ENCODE measurements at places on chromosomes 7 and 10.

GRCh38 chr7:122442929-122443328 is 138.4 kb upstream of the FEZF1 start:
- DNase-seq: no peak

GRCh38 chr10:78254013-78254412 is 220.3 kb downstream of the RPS24 start:
- DNase-seq: no peak

DNA sequence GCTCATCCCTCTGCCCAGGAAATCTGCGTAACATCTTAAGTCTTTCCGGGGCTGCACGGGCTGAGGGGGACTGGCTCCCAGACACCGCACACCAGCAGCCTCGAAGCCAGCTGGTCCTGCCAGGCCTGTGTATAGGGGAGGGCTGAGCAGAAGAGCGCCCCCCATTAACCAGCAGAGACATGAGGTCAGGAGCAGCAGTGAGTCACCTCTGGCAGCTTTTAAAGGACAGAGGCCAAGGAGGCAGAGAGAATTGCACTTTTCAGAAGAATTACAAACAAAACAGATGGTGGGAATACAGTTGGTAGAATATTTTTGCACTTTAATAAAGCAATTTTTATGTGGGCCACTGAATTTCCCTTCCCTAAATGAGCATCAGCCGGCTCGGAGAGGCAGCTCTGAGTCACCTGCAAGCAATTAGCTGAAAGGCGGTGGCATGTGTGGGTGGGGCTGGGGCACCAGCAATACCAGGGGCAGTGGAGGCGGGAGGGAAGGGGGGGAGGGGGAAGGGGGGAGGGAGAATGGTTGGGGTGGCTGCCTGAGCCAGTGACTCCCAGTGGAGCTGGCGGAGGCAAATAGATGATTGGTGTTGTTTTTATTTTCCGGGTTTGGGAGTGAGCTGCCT is 39.1 kb downstream of the GOLGA7B start:
- DNase-seq: no peak

GRCh38 chr10:26960308-26960707 is 99.5 kb upstream of the ABI1 start:
- DNase-seq: no peak

DNA sequence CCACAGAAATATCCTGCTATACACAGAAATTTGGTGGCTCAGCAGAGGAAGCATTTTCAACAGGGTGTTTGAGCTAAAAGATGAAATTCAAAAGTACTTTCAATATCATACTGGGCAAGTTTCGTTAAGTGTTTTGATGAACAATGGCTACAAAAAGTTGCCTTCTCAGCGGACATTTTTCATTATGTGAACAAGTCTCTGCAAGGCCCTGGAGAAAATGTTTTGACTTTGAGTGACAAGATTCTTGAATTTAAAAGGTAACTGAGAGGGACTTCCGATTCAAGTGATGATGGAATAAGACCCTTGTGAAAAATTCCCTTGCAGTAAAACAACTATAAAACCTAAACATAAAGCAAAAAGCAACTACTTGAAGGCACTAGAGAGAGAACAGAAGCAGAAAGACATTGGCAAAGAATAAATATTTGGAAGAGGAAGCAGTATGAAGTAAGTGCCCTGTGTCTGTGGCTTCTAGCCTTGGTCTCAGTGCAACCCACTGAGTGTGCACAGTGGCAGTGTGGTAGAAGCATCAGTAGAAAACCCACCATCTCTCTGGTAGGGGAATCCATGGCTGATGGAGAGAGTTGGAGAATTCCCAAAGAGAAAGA is 62.5 kb upstream of the NAMPT start:
- DNase-seq: no peak

- no peak for DNase-seq
These were observed 66.9 kb downstream of the SEMA3D start for GRCh38 chr7:85119934-85120333.

DNA sequence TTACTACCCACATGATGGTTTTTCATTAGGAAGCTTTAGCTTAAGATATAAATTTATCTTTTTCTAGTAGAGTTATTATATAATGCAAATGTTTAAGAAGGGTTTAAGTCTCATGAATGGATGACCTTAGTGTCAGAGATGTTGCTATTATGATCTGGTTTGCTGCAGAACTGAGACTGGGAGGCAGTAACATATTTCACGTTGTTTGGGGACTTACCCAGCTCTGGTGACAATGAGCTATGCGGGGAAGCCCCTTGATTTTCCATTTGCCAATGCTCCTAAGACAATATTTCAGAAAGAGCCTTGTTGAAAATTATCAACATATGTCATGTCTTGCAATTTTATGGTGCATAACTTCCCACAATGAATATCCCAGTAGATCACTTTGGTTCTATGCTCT is 754.6 kb downstream of the REEP3 start:
- DNase-seq: no peak

GRCh38 chr7:132895231-132895630 is 186.7 kb downstream of the CHCHD3 start:
- DNase-seq: no peak

DNA sequence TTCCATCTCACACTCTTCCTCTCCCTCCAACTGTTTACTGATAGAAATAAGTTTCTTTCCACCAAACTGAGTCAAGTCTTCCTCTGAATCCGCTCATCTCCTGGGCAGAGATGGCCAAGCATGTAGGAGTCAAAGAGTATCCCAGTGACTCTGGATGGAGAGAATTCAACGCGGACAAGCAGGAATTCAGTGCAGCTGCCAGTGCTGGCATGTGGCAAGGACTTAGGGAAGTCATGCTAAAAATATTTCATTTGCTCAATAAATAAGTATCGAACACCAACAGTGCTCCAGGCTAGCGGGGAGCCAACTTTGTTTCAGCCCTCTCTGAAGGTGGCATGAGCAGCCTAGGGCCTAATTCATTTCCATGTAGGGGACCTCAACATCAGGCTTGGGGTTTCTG is 351.6 kb upstream of the ZMIZ1 start:
- DNase-seq: peak; percentile 22

GRCh38 chr10:49690698-49691356 is 11.4 kb downstream of the C10orf53 start:
- DNase-seq: no peak

GRCh38 chr7:1176891-1177373 is 16.9 kb upstream of the ZFAND2A start:
- no peak for DNase-seq

DNA sequence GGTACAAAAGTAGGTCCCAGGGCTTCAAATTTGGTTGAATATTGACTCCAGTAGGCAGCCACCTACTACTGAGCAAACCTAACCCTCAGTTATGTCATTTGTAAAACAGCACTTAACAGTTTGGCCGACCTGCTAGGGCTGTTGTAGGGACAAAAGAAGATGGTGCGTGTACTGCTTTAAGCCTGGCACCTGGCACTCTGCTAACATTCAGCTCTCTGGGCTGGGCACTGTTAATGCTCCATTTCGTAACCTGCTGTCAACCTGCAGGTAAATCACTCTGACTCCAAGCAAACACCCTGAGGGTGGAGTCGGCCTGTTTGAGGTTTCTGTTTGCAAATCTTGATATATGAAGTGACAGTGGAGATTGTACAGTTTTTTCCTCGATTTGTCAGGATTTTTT is 7.2 kb downstream of the ZKSCAN1 start:
- no peak for DNase-seq

DNA sequence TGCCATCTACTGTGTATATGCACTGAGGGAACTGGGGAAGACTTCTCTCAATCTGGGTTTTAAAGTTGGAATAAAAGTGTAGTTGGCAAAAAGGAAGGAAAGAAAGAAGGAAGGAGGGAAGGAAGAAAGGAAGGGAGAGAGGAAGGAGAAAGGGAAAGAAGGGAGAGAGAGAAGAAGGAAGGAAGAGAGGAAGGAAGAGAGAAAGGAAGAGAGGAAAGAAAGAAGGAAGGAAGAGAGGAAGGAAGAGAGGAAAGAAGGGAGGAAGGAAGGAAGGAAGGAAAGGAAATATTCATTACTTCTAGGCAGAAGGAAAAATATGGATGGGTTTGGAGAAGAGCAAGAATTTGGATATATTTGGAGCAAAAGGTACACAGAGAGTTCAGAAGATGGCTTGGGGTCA is 343.6 kb upstream of the AUTS2 start:
- DNase-seq: no peak

DNA sequence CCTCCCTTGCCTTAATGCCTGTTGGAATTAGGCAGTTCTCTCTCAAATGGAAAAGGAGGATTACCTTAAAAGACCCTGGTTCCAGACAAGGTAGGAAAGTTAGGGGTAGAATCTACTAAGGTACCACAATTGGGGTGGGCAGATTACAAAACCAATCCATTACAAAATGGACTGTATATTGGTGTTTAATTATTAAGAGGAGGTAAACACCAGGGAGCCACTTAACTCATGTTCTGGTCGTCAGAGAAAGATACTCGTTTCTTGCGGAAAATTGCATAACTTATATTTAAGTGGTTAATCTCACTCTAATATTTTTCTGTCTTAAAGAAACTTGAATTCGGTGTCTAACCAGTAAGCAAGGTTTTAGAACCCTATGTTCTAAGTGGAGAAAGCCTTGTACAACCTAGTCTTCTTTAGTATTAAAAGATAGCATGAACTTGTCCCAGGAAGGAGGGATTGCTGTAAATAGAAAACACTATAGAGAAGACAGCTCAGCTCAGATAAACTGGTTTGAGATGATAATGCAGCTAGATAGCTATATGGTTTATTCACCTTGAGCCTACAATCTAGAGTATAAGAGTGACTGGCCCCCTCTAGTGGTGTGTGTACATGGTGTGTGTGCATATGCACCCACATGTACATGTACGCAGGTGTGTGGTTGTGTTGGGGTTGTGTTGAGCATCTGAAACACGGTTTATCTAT is 58.0 kb upstream of the STRIP2 start:
- DNase-seq: no peak

DNA sequence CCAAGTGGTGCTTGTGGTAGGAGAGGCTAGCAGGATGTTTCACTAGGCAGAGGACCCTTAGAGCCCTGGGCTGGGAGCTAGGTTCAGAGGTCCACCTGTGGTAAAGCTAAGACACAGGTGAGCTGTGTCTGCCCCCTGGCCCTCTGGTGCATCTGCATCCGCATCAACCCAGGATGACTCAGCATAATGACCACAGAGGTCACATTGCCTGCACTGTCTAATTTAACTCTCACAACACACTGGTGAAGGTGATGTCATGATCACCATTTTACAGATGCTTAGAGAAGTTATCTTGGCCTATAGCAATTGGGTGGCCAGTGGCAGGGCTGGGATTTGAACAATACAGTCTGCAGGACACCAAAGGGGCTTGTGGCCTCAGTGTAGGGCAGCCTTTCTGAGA is 33.1 kb downstream of the HABP2 start:
- DNase-seq: no peak

GRCh38 chr10:111598433-111599059 is 521.7 kb downstream of the ADRA2A start:
- DNase-seq: peak; percentile 39

DNA sequence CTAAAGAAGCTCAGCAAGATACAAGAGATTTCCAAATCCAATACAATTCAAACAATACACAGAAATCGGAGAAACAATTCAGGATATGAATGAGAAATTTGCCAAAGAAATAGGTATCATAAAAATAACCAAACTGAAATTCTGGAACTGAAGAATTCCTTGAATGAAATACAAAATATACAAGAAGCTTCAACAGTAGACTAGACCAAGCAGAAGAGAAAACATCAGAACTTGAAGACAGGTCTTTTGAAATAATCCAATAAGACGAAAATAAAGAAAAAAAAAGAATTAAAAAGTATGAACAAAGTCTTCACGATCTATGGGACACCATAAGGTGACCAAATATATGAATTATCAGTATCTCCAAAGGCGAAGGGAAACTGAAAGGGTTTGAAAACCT is 2.8 kb upstream of the IFIT2 start:
- DNase-seq: no peak

DNA sequence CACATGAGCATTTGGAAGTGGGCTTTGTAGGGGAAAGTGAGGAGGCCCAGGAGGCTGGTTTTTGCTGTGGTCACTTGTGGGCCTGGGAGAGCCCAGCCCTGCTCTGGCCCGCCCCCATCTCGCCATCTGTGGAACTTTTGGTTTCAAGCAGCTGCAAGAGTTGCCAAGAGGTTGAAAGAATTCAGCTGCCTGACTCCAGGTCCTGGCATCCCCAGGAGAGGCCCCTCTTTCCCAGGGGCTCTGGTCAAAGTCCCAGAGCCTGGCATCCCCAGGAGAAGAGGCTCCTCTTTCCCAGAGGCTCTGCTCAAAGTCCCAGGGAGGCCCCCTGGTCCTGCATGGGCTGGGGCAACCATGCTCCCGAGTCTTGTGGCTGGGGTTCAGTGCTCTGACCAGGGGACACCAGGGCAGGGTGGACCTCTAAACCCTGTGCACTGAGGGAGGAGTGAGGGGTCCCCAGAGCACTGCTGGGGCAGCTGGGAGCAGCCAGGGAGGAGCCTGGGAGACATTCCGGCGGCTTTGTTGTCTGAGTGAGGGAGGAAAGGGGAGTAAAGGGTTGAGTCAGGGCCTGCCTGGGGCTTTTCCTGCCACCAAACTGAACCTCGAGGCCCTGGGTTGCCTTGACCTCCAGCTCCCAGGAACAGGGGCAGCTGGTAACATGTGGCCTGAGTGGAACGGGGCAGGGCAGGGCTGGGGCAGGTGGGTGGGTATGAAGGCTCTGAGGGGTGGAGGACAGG is 27.7 kb upstream of the CSGALNACT2 start:
- DNase-seq: no peak

DNA sequence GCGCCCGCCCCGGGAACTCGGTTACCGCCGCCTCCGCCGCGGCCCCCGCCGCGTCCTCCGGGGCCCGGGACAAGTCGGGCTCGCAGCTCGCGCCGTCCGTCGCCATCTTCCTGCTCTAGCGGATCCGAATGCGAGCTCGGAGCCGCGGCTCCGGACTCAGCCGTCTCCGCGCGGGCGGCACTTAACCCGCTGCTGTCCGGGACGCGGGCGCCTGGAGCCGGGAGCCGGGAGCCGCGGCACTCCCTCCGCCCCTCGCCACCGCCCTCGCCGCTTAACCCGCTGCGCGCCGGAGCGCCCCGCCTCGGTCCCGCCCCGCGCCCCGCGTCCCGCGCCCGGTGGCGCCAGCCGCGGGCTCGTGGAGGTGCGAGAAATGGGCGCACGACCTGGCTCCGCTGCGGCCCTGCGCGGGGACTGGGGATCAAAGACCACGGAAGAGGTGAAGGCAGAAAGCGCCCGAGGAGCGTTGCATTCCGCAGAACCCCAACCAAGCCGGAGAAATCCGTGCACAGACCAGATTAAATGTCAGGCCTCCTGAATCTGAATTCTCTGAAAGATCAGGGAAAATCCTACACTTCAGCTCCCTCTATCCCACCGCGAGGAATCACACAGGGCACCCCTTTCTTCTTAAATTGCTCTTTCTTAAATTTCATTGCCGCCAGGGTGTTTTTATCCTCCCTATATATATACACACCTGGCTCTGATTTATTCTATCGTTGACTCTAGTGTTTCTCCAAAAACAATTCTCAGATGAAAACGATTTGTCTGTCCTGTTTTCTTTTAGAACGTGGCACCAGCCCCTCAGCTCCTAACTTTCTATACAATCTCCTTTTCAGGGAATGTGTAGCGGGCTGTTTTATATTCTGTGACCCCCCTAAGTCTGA is at the start of gene CTTNBP2:
CTTNBP2 (minus strand) TSS at position 132 of the 881 bp plus-strand sequence; CDS start at position 106, 26 bp downstream.
- peak; percentile 55 for DNase-seq

All from muscle of arm (tissue), 14 donors.